ENCODE measurements at places on chromosomes 5 and 9. TPM values are rescaled to one million over a fixed set of nuclear protein-coding genes. Genes with fewer than 3 reads are reported as not detected.

The CEP120 gene
- 28.6 TPM for total RNA-seq

The C5orf52 gene
- not detected for total RNA-seq

The DENND1A gene
- 51.8 TPM for total RNA-seq

The PCDHB5 gene
- 1.0 TPM for total RNA-seq

The PCDHB3 gene
- 2.2 TPM for total RNA-seq

The PCDHB7 gene
- 1.5 TPM for total RNA-seq

The LHX2 gene
- not detected for total RNA-seq

The SAXO1 gene
- total RNA-seq = 0.43 TPM

The BARHL1 gene
- total RNA-seq = not detected

The AGXT2 gene
- total RNA-seq = not detected

The CTXN3 gene
- total RNA-seq = not detected

The CORO2A gene
- total RNA-seq = 11.0 TPM

GRCh38 chr5:162325143-162325727 is 257.7 kb downstream of the GABRG2 start:
- no peak overlapping the region for H3K27ac ChIP-seq
- H3K4me1 ChIP-seq = no peaks in the 10 kb centered on the region
- no peaks in the 10 kb centered on the region for H3K27me3 ChIP-seq
- H3K36me3 ChIP-seq = no peaks in the 10 kb centered on the region
- H3K4me3 ChIP-seq = no peak overlapping the region

- no peaks in the 10 kb centered on the region for H3K27me3 ChIP-seq
- peaks cover 21% of the 10 kb centered on the region for H3K36me3 ChIP-seq
- peak overlapping the region; percentile 91 for H3K4me3 ChIP-seq
- DNase-seq = no peak
These were observed 447 bp downstream of the CRAT start for GRCh38 chr9:129109952-129110739.

DNA sequence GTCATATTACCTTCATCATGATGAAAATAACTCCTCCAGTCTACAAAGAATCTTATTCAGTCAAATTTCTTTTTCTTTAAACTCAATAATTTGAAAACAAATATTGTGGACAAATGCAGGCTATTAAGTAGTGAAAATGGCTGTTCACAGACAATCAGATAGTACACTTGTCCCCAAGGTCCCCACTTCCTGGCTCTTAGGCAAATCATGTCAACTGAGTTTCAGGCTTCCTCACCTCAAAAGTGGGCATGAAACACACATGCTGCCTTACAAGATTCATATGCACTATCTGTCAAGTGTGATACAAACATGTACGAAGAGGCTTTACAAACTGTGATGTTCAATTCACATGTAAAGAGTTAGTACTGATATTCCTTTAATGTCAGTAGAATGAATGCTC is 385.2 kb upstream of the SEMA6A start:
- H3K27ac ChIP-seq = no peak overlapping the region
- no peak for DNase-seq
- no peak overlapping the region for H3K4me3 ChIP-seq
- H3K36me3 ChIP-seq = no peaks in the 10 kb centered on the region
- no peaks in the 10 kb centered on the region for H3K27me3 ChIP-seq

GRCh38 chr5:34412736-34413135 is 243.4 kb upstream of the RAI14 start:
- H3K27ac ChIP-seq = no peak overlapping the region
- H3K27me3 ChIP-seq = no peaks in the 10 kb centered on the region
- no peaks in the 10 kb centered on the region for H3K36me3 ChIP-seq
- no peak for DNase-seq

GRCh38 chr5:55608595-55609349 is 74.0 kb upstream of the PLPP1 start:
- H3K27ac ChIP-seq = no peak overlapping the region
- no peak overlapping the region for H3K4me3 ChIP-seq
- H3K4me1 ChIP-seq = no peaks in the 10 kb centered on the region
- no peak for DNase-seq
- no peaks in the 10 kb centered on the region for H3K27me3 ChIP-seq

- no peaks in the 10 kb centered on the region for H3K4me1 ChIP-seq
- DNase-seq = no peak
- no peak overlapping the region for H3K27ac ChIP-seq
- H3K27me3 ChIP-seq = no peaks in the 10 kb centered on the region
These were observed 54.5 kb downstream of the PDE4D start for GRCh38 chr5:59838989-59839388.

DNA sequence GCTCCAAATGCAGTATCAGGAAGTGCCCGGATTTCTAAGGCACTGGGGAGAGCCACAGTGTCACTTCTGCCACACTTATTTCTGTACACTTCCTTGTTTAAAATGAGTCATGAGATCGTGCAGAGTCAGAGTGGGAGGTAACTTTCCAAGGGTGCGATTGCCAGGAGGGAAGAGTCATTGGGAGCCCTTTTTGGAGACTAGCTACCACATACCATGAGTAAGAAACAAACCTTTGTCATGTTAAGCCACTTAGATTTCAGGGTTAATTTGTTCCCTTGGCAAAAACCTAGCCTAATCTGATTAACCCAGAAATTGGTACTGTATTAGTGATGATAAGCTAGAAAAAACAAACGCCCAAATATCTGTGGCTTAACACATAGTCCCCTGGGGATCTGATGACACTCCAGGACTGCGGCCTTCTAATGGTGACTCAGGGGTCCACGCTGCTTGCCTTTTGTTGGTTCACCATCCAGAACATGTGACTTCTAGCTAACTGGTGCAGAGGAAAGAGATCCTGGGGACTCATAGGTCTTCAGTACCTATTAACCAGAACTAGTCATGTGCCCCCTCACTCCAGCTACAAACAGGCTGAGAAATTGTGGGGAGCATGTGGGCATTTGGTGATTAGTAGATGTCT is 48.6 kb upstream of the TLE1 start:
- H3K27ac ChIP-seq = no peak overlapping the region
- no peaks in the 10 kb centered on the region for H3K36me3 ChIP-seq
- no peaks in the 10 kb centered on the region for H3K4me1 ChIP-seq
- H3K4me3 ChIP-seq = no peak overlapping the region
- no peaks in the 10 kb centered on the region for H3K27me3 ChIP-seq

DNA sequence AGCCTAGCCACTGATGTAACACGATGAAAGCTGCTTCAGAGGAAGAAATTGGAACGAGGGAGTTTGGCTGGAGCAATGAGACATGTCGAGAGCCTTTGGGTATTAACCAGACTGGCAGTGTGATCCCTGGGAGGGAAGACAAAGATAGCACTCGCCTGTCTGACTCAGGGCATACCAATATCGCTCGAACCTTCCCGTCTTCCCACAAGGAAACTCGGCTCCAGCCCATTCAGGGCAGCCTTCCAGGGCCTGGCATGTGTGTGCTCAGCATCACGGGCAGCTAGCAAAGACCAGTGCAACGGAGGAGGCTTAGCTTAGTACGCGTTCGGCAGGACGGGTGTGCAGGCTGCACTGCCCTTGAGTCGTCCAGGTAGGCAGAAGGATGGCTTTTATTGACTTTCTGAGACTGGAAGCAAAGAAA is 356.9 kb upstream of the WWC1 start:
- no peak overlapping the region for H3K4me3 ChIP-seq
- H3K4me1 ChIP-seq = no peaks in the 10 kb centered on the region
- no peaks in the 10 kb centered on the region for H3K27me3 ChIP-seq
- peak; percentile 70 for DNase-seq
- no peaks in the 10 kb centered on the region for H3K36me3 ChIP-seq

GRCh38 chr9:96168882-96169281 is 133.1 kb downstream of the HSD17B3 start:
- no peaks in the 10 kb centered on the region for H3K27me3 ChIP-seq
- peaks cover 4% of the 10 kb centered on the region for H3K4me1 ChIP-seq
- DNase-seq = no peak
- no peak overlapping the region for H3K4me3 ChIP-seq
- no peaks in the 10 kb centered on the region for H3K36me3 ChIP-seq
- peak overlapping the region; percentile 42 for H3K27ac ChIP-seq

DNA sequence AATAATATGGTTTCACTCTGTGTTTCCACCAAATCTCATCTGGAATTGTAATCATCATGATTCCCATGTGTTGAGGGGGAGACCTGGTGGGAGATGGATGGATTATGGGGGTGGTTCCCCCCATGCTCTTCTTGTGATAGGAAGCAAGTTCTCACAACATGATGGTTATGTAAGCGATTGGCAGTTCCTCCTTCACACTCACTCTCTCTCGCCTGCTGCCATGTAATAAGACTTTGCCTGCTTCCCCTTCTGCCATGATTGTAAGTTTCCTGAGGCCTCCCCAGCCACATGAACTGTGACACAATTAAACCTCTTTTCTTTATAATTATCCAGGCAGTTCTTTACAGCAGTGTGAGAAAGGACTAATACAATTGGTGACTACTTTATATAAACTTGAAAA is 48.4 kb downstream of the PTBP3 start:
- no peaks in the 10 kb centered on the region for H3K27me3 ChIP-seq
- H3K36me3 ChIP-seq = peaks cover 7% of the 10 kb centered on the region
- H3K4me1 ChIP-seq = no peaks in the 10 kb centered on the region
- DNase-seq = no peak
- no peak overlapping the region for H3K4me3 ChIP-seq
- H3K27ac ChIP-seq = no peak overlapping the region

- peaks cover 19% of the 10 kb centered on the region for H3K4me1 ChIP-seq
- no peak overlapping the region for H3K4me3 ChIP-seq
- H3K27ac ChIP-seq = peak overlapping the region; percentile 50
- no peaks in the 10 kb centered on the region for H3K27me3 ChIP-seq
- no peak for DNase-seq
These were observed 97.3 kb upstream of the EQTN start for GRCh38 chr9:27394154-27394825.

GRCh38 chr5:141182248-141182647 is at the start of gene PCDHB16:
TSS of gene PCDHB16 (plus strand) at chr5:141182387. CDS start at chr5:141182560, 173 bp downstream.
- no peak for DNase-seq
- no peak within 1 kb of the TSS for H3K27ac ChIP-seq
- H3K4me3 ChIP-seq = peak within 1 kb of the TSS; percentile 1
- no peaks in the 10 kb centered on the region for H3K4me1 ChIP-seq
- H3K36me3 ChIP-seq = no peaks in the 10 kb centered on the region

- no peak for DNase-seq
- no peak overlapping the region for H3K4me3 ChIP-seq
- no peaks in the 10 kb centered on the region for H3K4me1 ChIP-seq
- H3K36me3 ChIP-seq = no peaks in the 10 kb centered on the region
- H3K27ac ChIP-seq = no peak overlapping the region
These were observed 850 bp upstream of the CCL19 start for GRCh38 chr9:34691936-34692315.

DNA sequence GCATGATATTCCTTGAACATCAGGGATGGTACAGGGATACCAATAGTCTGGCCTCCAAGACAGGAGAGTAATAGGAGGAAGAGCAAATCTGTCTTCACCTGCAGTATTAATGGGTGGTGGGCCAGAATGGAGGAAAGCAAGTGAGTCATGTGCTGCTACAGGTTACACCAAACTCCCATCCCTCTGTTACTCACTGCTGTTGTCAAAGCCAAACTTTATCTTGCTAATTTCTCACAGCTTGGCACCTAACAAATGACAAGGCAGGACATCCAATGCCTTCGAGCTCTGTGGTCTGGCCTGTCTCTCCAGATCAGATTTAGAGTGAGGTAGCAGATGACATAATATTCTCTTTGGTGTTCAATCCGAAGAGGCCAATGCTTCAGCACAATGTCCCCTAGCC is 26.8 kb downstream of the PLAC8L1 start:
- H3K36me3 ChIP-seq = no peaks in the 10 kb centered on the region
- H3K27me3 ChIP-seq = no peaks in the 10 kb centered on the region
- DNase-seq = no peak
- no peak overlapping the region for H3K27ac ChIP-seq

- H3K27ac ChIP-seq = peak overlapping the region; percentile 38
- H3K4me3 ChIP-seq = no peak overlapping the region
- H3K27me3 ChIP-seq = no peaks in the 10 kb centered on the region
- peaks cover 6% of the 10 kb centered on the region for H3K36me3 ChIP-seq
These were observed 5.5 kb downstream of the PTBP3 start for GRCh38 chr9:112327718-112328450.

DNA sequence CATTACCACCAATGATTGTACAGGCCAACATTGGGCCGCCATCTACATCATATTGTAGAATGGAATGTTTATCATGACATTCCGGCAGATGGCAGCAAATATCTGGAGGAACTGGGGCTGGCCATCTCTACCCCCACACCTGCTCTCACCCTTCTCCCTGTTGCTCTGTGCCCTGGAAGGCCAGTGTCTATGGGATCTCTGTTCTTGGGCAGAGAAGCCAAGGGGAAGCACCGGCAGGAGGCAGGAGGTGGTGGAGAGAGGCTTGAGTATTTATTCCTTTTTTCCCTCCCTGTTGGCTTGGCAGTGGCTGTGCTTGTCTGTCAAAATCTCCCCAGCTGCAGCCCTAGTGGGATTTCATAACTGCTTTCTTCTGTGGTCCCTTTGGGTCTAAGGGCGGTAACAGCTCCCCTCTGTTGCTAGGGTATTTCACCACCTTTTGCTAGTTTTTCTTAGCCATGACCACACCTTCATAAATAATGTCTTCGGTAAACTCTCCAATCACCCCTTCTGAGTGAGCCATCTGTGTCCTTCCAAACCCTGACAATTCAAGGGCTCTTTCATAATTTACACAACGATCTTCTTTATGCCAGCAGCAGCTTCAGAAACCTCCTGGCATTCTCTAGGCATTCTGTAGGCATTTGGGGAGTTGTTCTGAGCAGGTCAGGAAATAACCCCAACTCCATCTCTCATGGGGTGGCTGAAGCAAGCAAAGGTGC is 225.8 kb downstream of the MELK start:
- H3K27me3 ChIP-seq = peaks cover 4% of the 10 kb centered on the region
- no peak overlapping the region for H3K27ac ChIP-seq
- no peak overlapping the region for H3K4me3 ChIP-seq
- no peaks in the 10 kb centered on the region for H3K36me3 ChIP-seq
- DNase-seq = no peak
- H3K4me1 ChIP-seq = no peaks in the 10 kb centered on the region

DNA sequence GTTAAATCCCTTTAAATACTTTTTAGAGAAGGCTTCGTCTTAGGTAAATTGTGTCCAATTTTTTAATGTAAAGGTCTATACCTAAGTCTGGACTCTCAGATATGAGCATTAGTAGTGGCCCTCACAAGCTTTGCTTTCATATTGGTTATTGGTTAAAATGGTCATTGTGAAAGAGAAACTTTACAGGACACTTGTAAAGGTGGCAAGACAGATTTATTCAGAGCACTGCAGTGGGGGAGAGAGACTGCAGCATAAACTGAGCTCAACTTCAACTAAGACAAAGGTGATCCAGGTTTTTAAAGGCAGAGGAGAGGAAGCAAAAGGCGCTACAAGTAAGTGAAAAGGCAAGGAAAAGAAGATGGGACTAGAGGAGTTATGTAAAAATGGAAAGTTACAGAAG is 157.7 kb downstream of the PARP8 start:
- DNase-seq = no peak
- no peak overlapping the region for H3K27ac ChIP-seq
- no peaks in the 10 kb centered on the region for H3K27me3 ChIP-seq

- no peaks in the 10 kb centered on the region for H3K27me3 ChIP-seq
- no peaks in the 10 kb centered on the region for H3K36me3 ChIP-seq
- H3K4me3 ChIP-seq = no peak overlapping the region
- H3K4me1 ChIP-seq = peaks cover 5% of the 10 kb centered on the region
- DNase-seq = no peak
- no peak overlapping the region for H3K27ac ChIP-seq
These were observed 59.0 kb downstream of the NACC2 start for GRCh38 chr9:136036050-136036449.
